Activated CD4-positive, alpha-beta T cell treated with anti-CD3 and anti-CD28 coated beads, Interleukin-2, amount 10 ng/mL, durations not matched to agents 24 days and 14 days (primary cell): ENCODE measurements at places on chromosomes 3 and 15.

DNA sequence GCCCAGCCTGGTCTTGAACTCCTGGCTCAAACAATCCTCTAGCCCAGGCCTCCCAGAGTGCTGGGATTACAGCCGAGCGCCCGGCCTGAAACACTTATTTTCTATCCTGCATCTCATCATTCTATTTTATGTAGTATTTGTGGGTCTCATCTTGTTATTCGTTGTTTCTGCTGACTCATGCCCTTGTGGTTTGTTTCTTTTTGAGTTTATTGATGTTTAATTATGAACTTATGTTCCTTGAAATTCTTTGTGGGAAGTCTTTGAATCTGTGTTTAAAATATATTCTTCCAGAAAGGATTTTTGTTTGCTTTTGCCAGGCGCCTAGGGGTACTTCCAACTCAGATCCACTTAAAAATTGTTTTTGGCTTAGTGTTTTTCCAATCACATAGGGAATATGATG, 78.3 kb upstream of the C15orf39 start:
- DNase-seq: no peak

DNA sequence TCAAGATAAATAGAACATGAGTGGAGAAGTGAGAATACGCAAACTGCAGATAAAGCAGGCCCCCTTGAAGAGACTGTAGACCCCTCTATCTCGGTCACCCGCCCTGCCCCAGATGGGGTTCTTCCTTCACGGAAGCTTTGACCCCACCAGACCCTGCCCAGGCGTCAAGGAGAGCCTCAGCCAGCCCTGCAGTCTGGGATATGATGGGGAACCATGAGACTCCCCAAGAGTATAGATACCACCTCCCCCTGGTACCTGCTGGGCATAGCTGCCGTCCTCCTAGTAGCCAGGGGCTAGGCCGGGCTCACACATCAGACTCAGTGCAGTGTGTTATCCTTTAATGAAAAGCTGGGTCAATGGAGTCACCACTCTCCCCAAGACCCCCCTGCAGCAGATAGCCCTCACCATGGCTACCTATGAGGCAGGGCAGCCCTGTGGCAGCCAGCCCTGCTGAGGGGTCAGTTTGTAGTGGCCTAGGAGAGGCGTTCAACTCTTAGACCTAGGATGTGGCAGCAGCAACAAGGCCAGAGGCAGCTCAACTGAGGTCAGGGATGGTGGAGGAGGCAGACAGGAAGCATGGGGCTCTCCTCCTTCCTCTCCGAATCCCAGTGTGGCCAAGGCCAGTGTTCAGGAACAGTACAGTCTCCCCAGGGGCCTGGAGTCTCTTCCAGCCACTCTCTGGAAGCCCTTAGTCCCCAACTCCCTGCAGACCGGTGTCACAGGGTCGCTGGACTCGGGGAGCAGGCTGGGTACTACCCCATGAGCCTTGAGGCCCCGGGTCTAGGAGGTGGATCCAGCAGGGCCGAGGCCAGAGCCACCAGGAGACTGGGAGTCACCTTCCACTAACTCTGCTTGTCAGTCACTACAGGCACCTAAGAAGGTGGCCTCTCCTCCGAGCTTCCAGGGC, 26.1 kb downstream of the PLXNB1 start:
- no peak for DNase-seq

- DNase-seq: no peak
Measured at GRCh38 chr3:135869439-135870105, 96.0 kb upstream of the PPP2R3A start.

DNA sequence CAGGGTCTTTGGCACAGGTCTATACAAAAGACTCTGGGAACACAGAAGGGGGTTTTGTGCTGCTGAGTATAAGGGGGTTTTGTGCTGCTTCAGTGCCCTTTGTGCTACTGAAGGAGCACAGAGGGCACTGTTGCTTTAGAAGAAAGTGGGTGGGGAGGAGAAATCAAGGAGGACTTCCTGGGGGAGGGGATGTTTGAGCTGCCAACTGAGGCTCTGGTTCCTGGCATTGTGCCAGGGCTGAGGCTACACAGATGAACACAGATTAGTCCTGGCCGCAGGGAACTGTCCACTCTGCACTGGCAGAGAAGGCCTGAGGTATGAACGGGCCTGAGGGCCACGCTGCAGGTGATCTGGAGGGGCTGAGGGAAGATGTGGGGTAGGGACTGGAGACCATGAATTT, 32.2 kb upstream of the SEC13 start:
- DNase-seq: no peak

DNA sequence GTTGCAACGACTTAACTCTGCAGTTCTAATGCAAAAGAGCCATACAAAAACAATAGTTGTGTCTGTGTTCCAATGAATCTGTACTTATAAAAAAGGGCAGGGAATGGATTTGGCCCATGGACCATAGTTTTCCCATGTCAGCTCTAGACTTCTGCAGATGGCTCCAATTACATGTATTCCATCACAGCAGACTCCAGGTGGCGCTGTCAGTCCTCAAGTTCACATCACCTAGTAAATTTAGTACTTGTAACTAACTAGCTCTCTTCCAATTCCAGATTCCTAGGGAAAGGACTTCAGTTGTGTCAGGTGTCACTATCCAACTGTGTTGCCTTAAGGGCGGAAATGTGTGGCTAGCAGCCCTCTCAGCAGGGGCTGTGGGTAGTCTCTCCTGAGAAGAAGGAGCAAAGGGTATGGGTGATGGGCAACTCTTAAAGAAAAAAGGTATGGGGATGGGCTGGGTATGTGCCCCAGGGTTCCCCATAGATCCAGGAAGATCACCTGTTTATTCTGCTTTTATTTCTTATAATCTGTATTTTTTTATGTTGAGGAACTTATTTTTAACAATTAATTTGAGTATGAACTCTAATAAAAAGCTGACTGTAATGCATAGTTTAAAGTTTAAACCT, 36.2 kb downstream of the BBS4 start:
- DNase-seq: peak; percentile 90

GRCh38 chr15:34014556-34014955, 24.4 kb downstream of the AVEN start:
- DNase-seq: no peak

GRCh38 chr3:51908026-51908425, 4.9 kb upstream of the IQCF1 start:
- no peak for DNase-seq

DNA sequence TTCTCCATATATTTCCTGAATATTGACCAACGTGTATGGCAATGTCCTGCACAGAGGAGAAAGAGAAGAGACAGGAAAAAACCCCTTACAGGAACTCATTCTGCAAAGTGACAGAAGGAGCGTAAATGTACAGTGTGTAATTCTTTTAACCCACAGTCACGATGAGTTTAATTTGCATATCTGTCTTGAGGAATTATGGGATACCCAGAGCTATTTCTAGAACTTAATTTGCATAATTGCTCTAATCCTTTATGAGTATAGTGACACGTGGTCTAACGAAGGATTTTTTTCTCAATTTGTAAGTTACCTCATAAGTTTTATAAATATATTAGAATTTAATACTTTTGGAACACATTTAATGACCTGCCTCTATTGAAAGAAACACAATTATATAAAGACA, 9.8 kb downstream of the GPR27 start:
- peak; percentile 8 for DNase-seq

DNA sequence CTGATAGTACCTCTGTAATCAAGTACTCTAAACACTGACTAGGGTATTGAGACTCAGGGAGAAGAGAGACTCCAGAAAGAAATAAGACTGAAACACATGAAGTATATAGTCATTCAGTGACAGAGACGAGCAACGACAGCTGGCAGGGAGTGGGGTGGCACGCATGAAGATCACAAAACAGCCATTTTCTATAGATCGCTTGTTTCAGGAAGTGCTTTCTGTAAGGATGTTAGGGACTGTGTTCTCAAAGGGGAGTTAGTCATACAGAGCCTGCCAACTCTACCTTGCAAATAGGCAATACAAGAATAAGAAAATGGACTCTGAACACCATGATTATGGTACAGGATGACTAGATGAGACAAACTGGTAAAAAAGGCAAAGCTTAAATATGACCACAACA, 139.5 kb downstream of the TBL1XR1 start:
- DNase-seq: peak; percentile 76

- DNase-seq: no peak
Measured at GRCh38 chr3:122773944-122774509, 19.6 kb downstream of the HSPBAP1 start.

DNA sequence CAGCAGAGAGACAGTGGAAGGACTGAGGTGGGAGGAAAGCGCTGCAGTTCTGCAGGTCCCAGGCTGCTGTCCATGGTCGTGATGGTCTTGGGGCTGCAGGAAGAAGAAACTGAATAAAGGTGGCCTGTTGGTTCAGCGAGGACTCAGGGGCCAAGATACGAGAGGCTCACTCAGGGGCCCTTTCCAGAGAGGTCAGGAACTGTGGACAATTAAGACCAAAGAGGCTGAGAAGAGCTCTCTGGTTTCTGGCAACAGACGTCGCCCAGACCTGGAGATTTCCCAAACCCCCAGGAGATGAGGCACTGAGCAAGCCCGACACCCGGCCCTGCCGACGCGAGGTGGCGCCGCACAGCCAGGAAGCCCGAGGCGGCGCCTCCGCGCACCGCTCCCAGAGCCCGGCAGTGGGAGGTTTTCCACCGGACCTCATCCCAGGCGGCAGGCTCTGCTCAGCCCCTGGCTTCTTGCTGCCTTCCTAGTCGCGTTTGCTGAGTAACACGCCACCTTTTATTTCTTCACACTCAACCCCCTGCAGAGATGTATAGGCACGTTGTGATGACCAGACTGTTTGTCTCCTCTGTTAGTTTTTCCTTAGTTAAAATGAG, 56.4 kb upstream of the ARRDC4 start:
- peak; percentile 74 for DNase-seq

- DNase-seq: no peak
Measured at GRCh38 chr3:103158183-103158582, 723.4 kb downstream of the ZPLD1 start.

GRCh38 chr3:16975083-16975482, 90.3 kb downstream of the PLCL2 start:
- DNase-seq: no peak

- DNase-seq: no peak
Measured at GRCh38 chr15:77027111-77027696, 32.3 kb downstream of the PSTPIP1 start.

DNA sequence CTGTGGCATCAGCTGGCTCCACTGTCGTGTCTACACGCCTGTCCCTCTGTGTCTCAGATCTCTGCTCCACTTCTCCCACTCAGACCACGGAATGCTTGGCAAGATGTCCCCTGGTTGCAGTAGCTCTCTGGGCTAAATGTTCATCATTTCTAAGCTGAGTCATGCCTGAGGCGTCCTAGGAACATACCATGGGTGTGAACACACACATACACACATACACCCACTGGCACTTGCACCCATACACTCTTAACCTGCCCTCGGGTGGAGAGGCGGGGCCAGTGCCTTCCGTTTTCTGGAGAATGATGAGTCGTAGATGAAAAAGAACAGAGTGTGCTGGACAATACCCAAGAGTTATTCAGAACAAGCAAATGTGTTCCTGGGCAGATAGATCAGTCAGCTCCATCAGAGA, 72.4 kb downstream of the SENP2 start:
- no peak for DNase-seq

DNA sequence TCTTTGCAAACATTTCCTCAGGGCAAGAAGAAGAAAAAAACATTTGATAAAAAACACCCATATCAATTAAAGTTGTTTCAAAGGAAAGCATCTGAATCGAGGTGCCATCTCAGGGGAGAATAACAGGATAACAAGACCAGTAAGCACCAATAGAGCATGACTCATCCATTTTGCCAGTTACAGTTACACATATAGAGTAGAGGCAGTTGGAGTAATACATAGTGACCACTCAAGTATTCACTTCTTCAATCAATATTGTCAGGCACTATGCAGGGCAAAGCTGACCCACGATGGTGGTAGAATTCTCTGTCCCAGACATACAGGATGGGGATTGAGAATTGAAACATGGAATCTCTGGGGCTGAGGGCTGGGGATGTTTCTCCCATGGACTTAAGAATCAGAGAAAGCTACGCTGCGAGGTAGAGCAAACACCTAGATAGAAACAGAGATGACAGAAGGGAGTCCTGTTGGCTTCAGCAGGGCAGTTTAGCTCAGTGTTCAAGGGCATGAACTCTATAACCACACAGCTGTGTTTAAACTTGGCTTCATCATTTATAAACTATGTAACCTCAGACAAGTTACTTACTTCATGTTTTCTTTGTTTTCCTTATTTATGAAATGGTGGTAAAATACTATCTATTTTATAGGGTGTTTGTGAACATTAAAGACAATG, 186.4 kb upstream of the NANOGP8 start:
- no peak for DNase-seq

GRCh38 chr3:52743721-52744120, 27.0 kb downstream of the NEK4 start:
- no peak for DNase-seq

DNA sequence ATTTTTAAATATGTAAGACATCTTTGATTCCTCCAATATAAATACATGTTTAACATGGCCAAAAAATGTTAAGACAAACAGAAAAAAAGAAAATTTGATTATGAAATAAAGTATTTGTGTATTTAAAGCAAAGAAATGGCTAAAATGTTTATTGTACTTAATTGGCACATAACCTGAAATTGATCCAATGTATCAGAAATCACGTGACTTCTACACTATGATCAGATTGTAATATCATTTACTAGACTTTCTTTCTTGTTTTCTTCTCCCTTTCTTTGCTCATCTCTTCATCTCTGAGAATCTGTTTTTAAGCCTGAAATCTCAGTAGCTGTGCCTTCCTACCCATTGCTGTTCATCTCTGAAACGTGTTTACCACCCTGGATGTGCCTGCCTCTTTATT, 420.3 kb downstream of the RSL24D1 start:
- no peak for DNase-seq

GRCh38 chr3:12608376-12608775, 51.5 kb downstream of the MKRN2 start:
- no peak for DNase-seq

DNA sequence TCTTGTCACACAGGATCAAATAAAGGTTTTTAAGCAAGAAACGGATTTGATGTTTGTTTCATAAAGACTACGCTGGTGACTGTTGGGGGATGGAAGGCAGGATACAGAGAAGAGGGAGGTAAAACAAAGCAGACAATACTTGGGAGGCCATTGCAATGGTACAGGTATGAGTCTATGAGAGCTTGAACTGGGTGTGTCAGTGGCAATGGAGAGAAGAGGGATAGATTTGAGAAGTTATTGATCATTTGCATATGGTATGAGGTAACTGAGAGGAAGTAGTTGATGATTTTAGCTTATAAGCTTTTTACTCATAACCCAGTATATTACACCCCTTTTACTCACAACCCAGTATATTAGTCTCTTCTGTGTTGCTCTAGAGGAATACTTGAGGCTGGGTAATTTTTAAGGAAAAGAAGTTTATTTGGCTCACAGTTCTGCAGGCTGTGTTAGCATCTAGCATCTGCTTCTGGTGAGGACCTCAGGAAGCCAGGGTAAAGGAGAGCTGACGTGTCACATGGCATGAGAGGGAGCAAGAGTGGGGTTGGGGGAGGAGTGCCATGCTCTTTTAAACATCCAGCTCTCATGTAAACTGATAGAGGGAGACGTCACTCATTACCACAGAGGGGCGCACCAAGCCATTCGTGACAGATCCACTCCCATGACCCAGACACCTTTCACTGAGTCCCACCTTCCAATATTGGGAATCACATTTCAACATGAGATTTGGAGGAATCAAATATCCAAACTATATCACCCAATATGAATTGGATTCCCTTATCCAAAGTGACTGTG, 153.9 kb downstream of the VPS8 start:
- no peak for DNase-seq

- DNase-seq: no peak
Measured at GRCh38 chr3:128867200-128868125, 12.0 kb upstream of the ACAD9 start.

- peak; percentile 85 for DNase-seq
Measured at GRCh38 chr15:25859838-25860645, 3.1 kb downstream of the ATP10A start.

- DNase-seq: no peak
Measured at GRCh38 chr15:54518156-54518882, 540.1 kb downstream of the UNC13C start.

- no peak for DNase-seq
Measured at GRCh38 chr3:98603580-98603979, 10.2 kb upstream of the CPOX start.
